ENCODE measurements at places on chromosomes 16 and 17.

DNA sequence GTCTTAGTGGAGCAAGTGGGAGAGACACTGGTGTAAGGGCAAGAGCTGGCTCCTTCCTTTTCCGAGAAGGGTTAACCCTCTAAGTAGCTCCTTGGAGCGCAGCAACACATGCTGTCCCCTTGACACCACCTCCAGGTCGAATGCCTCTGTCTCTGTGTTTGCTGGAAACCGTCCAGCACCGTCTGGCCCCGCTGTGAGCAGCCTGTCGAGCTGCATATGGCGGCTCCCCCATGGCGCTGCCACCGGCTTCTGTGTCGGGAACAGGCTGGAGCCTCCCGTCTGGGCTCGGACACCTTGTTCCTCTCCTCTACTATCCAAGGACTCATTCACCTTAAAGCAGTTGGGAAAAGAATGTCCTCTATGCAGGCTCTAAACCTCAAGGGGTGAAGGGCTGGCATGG is 28.9 kb upstream of the WSCD1 start:
- no peak for DNase-seq

DNA sequence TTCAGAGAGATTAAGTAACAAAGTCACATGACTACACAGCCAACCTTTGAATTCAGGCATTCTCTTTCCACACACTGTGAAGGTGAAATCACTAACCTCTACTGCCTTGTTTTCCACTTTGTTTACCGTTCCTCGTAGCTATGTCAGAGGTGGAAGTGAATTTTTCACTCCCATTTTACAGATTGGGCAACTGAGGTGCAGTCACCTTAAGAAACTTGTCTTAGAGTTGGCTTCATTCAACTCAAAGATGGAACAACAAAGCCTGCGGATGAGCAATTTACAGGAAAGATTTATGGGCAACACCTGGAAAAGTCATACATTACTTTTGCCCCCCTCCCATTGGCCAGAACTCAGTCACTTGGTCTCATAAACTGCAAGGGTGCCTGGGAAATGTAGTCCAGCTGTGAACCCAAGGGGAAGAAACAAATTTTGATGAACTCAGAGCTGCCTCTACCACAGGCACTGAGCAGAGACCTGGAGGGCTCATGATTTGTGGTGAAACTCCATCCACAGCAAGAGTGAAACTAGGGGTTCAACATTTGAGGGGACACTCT is 784.6 kb upstream of the EEF2KMT start:
- no peak for DNase-seq

- no peak for DNase-seq
These were observed 362.0 kb downstream of the SEC14L1 start for GRCh38 chr17:77502626-77503292.

DNA sequence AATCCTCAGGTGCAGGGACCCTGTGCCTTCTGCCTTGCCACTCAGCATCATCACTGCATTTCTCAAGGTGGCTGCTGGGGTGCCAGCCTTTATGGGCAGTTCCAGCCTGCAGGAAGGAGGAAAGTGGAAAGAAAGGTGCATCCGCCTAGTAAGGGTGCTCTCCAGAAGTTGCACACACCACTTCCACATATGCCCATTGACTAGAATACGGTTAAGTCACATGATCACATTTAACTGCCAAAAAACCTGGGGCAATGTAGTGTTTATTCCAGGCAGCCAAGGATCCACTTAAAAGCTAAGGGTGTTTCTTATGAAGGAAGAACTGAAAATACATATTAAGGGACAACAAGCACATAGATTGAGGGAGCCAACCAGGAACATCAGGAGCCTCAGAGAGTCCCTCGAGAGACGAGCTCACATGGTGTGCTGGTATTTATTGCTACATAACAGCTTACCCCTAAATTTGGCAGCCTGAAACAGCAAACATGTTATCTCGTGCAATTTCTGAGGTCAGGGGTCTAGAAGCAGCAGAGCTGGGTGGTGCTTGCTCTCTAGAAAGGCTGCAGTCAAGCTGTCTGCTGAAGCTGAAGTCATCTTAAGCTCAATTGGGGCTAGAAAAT is 52.0 kb upstream of the MMP2 start:
- no peak for DNase-seq

GRCh38 chr16:2090777-2091546 is 43.2 kb downstream of the TSC2 start:
- DNase-seq: no peak

GRCh38 chr16:81018496-81018895 is 11.5 kb downstream of the CENPN start:
- no peak for DNase-seq

- no peak for DNase-seq
These were observed 21.0 kb downstream of the SEC14L5 start for GRCh38 chr16:4979164-4979563.

GRCh38 chr17:13538841-13539411 is 62.8 kb downstream of the HS3ST3A1 start:
- DNase-seq: no peak

GRCh38 chr16:30556125-30556473 is 2.1 kb downstream of the ZNF764 start:
- DNase-seq: no peak

DNA sequence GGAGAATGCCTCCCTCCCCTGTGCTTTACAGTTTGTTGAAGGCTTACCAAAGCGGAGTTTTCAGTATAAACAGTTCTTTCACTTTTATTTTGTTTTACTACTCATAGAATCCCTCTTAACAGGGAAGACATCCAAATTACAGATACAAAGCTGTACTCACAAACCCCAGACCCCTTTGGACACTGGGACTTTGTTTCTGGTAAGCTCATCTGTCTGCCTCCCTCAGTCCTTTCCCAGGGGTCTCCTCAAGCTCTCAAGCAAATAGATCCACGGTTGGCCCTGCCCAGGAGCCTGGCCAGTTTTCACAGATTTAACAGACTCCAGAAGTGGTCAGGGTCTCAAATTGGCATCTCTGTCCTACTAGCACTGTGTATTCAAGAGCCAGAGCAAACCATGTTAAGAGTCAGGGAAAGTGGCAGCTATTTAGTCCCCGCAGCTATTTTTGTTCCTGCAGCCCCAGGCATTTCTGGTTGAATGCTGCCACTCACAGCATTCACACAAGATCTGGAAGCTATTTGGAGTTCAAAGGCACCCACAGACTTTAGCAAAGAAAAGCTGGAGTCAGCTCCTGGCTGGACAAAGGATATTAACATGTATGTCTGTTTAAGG is 54.2 kb downstream of the TMEM100 start:
- no peak for DNase-seq

- DNase-seq: no peak
These were observed 32.1 kb downstream of the MAP1LC3B start for GRCh38 chr16:87424266-87424665.

All from AG09309 (cell line).